ENCODE measurements at places on chromosomes 2 and 18.

- DNase-seq: peak; percentile 7
Measured at GRCh38 chr18:27004056-27004829, 138.7 kb upstream of the AQP4 start.

DNA sequence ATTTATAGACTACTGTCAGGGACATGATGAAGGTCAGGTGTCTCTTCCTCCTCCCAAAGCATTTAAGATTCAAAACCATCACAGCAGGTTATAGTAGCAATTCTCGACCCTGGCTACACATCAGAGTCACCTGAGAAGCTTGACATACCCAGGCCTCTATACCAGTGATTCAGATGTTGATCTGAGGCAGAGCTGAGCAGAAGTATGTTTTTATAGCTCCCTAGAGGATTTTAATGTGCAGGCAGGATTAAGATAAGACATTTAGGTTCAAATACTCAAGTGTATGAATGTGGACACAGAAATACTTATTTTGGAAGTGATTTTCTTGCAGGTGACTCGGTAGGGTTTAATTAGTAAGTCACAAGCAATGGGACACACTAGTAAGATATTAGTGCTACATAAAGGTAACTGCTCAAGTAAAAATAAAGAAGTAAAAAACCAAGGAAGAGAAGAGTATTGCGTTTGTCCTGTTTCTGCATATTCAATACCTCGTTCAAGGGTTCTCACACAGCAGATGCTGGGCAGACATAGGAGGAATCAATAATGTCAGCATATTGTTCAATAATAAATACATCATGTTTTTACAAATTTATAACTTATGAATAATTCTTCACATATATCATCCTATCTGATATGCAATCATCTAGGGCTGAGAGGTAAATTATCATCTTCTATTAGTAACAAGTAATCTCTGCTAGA is 7.0 kb downstream of the GCFC2 start:
- no peak for DNase-seq

DNA sequence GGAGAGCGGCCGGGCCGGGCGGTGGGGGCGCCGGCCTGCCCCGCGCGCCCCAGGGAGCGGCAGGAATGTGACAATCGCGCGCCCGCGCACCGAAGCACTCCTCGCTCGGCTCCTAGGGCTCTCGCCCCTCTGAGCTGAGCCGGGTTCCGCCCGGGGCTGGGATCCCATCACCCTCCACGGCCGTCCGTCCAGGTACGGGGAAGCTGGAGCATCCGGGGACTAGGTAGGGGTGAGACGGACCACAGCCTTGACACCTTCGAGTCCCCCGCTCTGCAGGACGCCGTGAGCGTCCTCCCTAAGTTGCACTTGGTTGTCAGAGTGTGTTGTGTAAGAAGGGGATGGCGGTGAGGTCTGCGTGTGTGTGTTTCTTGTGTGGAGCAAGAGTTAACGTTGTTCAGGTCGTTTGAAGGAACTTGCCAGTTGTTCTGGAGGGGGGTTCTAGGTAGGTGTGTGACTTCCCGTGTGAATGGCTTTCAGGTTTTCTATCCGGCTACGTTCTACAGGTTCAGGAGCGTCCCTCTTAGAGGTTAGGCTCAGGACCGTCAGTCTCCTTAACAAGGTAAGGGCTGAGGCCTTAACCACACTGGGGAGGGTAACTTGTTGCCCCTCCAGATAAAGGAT is 393 bp downstream of the IL1R1 start:
- no peak for DNase-seq

- no peak for DNase-seq
Measured at GRCh38 chr2:240465268-240465764, 29.9 kb downstream of the GPC1 start.

DNA sequence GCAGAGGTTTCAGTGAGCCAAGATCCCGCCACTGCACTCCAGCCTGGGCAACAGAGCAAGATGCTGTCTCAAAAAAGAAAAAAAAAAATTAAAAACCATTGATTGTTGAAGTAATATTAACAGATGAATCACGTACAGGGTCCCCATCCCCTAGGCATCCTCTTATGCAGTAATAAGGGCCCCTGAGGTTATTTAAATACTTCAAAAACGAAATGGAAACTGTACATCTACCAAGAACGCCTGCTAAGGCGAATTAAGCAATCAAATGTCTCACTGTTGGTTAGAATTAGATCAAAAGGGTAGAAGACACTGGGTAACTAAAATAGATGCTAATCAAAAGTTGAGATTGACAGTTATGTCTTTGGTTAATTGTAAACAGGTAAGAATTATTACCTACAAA is 7.5 kb downstream of the TRABD2A start:
- no peak for DNase-seq

DNA sequence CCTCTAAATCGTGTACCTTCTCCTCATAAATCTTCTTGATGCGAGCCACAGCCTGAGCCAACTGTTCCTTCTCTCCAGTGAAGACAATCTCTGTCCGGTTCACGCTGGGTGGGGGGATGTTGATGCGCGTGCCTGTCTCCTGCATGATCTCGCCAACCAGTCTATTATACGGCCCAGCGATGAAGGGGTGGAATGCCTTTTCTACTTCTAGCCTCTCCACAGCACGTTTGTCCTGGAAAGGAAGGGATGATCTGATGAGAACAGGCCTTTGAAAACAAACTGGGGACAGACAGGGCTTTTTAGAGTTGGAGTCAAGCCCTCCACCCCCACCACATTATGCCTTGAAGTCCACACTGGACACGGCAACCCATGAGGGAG is 59.3 kb downstream of the HDLBP start:
- DNase-seq: no peak

DNA sequence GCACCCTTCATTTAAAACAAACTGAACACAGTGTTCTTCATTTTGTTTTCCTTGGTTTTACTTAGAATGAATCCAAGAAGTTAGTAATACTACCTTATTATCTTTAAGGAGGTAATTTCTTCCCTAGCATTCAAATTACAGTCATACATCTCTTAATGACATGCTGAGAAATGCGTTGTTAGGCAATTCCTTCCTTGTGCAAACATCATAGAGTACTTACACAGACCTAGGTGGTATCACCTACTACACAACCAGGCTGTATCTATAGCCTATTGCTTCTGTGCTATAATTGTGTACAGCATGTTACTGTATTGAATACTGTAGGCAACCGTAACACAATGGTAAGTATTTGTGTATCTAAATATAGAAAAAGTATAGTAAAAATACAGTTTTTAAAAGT is 8.4 kb upstream of the CABYR start:
- no peak for DNase-seq

GRCh38 chr18:46163091-46163490 is 58.9 kb downstream of the HAUS1 start:
- DNase-seq: no peak

GRCh38 chr2:12429779-12430406 is 286.8 kb upstream of the TRIB2 start:
- no peak for DNase-seq

DNA sequence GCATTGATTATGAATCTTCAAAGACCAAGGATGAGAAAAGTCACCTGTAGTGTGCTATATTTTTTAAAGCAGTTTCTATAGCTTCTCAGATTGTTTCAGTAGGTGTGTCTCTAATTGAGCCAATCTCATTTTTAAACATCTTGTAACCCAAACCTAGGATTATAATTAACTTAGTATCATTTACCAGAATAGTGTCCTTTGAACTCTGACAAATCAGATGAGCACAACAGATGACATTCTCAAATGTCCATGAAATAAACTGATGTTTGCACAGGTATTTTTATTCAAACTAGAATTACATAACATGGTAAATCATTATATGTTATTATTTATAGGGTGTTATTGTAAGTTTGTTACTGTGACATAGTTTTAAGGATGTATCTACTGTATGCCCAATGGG is 126.1 kb upstream of the MAP3K20 start:
- no peak for DNase-seq

GRCh38 chr2:242034138-242034537 is 164.6 kb downstream of the RTP5 start:
- DNase-seq: no peak

DNA sequence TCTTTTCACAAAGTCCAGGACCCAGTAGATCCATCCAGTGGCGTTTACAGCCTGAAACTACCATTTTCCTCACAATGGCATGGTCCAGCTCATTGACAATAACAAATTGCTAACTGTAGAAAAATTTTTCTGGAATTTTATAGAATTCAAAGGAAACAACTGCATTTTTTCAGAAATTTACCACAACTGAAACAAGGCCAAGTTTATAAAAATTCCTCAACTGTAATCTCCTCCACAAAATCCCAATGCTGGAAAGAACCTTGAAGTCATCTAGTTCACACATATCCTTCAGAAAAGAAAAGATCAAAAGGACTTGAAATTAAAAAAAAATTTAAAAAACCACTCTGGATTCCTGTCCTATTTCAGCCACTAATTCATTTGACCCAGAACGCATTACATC is 226.0 kb upstream of the CTAGE1 start:
- DNase-seq: no peak

DNA sequence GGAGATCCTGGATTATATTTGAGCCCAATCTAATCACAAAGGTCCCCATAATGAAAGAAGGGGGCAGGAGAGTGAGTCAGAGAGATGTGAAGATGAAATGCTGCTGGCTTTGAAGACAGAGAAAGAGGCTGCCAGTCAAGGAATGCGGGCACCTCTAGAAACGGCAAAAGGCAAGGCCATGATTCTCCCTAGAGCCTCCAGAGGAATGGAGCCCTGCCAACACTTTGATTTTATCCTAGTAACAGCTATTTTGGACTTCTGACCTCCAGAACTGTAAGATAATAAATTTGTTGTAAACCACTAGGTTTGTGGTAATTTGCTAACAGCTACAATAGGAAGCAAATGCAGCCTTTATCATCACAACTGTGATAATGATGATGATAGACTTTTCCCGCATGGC is 32.9 kb downstream of the LBH start:
- DNase-seq: no peak

DNA sequence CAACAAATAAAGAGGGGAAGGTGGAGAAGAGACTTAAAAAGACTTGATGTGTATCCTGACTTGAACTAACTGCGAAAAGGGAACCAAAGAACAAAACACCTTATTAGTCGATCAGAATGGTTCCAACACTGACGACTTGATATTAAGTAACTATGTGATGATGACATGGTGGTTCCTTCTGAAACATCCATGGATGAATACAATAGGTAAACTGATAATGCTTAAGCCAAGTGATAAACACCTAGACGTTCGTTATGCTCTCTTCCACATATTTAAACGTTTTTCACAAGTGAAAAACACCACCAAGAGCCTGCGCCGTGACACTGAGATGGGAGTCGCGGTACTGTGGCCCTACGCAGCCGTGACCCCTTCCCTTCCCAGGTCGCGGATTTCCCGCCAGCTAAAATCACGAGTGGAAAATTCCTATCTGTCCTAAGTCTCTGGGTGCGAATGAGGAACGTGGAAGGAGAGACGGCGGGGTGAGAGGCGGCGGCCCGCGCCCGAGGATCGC is 797 bp downstream of the TTC32 start:
- DNase-seq: no peak

DNA sequence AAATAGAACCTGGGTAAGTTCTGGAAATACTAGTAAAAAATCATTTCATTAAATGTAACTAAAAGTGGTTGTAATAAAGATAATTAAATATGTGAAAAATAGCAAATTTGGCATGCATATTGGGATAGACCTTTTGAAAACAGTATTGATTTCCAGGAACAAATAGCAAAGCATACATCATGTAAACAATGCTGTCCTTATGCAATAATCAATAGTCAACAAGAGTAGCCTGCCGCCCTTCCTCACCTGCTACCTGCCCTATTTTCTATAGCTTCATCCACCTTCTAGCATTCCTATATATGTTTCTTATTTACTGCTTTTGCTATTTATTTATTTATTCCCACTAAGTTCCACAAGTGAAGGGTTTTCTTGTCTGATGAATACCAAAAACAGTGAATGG is 35.1 kb upstream of the KYNU start:
- no peak for DNase-seq
